ENCODE measurements at places on chromosomes 11 and 22.

DNA sequence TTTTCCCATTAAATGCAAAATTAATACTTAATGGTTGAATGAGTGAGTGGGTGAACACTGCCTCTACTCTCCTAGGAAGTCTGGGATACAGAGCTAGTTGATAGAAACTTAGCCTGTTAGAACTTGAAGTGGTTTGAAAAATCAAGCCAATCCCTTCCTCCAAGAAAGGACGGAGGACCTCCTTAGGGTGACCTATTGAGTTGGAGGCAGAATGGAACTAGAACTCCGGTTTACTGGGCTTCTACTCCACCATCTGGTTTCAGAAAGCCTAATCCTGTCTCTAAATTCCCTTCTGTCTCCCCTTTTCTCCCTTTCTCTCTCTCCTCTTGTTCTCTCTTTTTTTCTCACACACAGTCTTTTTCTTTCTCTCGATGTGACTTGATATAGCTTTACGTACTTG, 19.6 kb upstream of the IL18BP start:
- no peak for DNase-seq

DNA sequence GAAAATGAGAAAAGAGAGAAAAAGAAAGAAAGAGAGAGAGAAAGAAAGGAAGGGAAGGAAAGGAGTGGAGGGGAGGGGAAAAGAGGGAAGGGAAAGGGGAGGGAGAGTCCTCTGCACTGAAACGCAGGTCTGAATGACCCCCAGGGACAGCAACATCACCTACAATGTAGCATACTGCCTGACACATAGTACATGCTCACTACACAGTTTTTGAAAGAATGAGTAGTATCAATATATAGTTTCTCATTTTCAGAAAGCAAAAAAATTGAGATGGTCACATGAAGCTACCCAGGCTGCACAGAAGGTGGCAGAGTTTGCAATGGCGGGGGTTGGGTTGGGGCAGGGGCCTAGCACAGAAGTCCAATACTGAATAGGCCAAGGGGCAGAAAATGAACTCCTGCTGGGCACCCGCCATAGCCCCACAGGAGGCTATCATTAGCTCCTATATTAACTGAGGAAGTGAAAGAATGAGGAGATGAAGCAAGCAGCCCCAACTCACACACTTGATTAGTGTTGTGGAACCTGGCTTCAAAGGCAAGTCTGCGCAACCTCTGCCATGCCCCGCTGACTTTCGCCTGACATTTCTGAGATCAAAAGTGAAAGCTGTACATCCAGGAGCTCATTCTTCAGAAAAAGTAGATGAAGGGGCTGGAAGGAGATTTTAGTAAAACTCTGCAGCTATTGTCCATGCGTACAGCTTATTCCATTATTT, 241.2 kb upstream of the SYN3 start:
- no peak for DNase-seq

DNA sequence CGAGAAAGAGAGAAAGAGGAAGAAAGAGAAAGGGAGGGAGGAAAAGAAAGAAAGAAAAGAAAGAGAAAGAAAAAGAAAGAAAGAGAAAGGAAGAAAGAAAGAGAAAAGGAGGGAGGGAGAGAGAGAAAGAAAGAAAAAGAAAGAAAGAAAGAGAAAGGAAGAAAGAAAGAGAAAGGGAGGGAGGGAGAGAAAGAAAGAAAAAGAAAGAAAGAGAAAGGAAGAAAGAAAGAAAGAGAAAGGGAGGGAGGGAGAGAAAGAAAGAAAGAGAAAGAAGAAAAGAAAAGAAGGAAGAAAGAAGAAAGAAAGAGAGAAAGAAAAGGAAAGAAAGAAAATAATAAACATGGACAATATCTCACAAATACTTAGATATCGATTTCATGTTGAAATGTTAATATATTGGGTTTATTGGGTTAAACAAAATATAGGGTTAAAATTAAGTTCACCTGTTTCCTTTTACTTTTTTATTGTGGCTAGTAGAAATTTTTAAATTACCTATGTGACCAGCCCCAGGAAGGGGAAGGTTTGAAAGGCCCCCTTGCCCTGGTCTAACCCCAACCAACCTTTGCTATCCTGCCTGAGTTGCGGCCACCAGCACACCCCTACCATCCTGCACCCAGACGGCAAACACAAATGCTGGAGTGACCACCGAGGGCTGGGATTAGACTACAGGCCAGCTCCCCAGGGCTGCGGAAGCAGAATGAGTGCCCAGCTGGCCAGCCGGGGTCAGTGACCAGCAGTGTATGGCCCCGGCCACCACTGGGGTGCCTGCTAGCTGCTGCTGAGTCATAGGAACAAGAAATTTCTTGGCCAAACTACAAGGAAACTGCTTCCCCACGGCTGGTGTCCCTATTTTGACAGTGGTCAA, 81.0 kb upstream of the FGF3 start:
- no peak for DNase-seq

DNA sequence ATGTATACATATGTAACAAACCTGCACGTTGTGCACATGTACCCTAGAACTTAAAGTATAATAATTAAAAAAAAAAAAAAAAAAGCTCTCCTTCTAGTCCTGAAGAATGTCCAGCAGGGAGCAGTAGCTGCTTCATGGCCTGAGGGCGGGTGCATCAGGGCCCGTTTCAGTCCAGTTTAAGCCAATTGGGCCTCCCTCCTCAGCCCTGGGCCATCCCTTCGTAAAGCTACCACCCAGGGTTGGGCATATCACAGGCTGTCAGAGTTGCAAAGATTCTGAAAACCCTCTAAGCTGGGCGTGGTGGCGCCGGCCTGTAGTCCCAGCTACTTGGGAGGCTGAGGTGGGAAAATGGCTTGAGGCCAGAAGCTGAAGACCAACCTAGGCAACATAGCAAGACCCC, 5.4 kb downstream of the TMPRSS13 start:
- no peak for DNase-seq

DNA sequence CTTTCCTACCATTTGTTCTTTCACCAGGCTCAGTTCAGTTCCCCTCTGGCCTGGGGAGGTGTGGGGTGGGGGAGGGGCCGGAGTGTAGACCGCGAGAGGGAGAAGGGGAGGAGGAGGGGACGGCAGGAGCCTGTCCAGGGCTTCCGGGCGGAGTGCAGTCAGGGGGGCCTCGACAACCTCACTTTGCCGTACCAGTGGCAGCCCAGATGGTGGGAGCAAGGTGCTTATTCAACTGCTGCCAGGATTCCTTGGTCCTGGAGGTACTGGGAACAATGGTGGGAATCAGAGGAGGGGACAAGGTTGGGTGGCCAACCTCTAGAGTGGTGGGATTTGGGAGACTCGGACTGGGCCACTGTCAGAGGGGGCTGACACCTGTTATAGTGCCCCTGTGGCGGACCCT, 1.2 kb downstream of the BACE1 start:
- DNase-seq: no peak

- DNase-seq: no peak
Measured at GRCh38 chr22:38255697-38256096, 17.1 kb downstream of the TMEM184B start.

DNA sequence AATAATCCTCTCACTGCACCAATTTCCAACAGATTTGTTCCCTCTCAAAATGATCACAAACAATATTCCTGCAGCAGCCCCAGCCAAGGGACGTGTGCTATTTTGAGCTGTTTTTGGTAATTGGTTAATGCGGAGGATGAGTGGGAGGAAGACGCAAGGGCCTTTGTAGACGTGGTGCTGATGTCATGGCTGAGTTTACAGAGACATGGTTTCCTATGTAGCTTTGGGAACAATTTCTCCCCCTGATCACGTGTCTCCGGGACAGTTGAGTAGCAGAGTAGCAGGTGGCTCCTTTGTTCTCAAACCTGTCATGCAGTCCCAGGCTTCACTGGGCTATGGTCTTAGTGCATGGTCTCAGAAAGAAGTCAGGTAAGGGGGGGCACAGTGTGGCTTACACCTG, 183.2 kb upstream of the NECTIN1 start:
- no peak for DNase-seq

All from nucleus accumbens (tissue), 56 donors.